ENCODE measurements at places on chromosomes 5 and 9.

DNA sequence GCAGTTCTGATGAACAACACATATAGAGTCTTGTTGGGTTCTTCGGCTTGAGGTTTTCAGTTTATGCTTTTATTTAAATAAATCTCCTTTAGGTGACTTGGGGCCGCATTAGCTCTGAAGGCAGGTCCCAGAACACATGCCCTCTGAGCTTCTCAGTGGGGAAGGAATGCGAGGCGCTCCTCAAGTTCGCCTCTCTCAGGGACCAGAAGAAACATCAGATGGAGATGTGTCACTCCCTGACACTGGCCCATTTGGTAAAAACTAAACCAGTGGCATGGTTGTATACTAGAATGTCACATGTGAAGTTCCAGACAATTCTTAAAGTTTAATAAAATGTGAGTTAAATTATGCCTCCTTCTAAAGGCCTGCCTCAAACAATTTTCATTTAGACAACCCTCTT, 1.9 kb downstream of the MACROH2A1 start:
- DNase-seq, result no peak

DNA sequence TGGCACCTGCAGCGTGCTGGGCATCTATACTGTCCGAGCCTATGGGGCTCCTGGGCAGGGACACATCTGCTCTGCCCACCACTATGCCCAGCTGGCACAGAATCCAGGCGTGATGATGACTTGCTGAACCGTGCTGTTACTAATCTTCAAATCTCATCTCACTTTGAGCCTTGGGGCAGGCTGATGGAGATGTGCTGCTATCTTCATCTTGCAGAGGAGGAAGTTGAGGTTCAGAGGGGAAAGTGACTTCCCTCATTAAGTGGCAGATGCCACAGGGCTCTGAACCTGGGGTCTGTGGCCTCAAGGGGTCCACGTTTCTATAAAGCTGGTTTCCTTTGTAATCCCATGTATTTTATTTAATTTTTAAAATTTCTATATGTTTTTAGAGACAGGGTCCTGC, 4.7 kb downstream of the SLC2A6 start:
- no peak for DNase-seq

- DNase-seq, result no peak
These were observed 787.4 kb upstream of the RGMB start for GRCh38 chr5:97986069-97986468.

DNA sequence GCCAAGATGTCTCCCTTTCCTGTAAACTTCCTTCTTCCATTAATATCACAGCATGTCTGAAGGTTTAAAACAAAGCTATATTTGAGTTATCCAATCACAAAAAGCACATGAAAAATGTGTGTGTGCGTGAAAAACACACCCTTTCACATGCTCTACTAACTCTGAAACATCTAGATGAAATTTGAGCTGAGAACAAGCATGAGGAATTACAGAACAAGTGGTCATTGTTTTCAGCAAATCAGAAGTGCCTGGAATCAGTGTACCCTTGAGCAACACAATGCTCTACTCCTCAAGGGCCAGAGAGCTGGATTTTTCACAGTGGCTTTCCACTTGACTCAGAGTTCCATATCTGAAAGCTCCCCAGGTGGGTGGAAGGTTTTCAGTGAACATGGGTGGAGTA, 255.9 kb downstream of the PSAT1 start:
- no peak for DNase-seq

- no peak for DNase-seq
These were observed 89.7 kb downstream of the PPP2R2B start for GRCh38 chr5:146788898-146789297.

DNA sequence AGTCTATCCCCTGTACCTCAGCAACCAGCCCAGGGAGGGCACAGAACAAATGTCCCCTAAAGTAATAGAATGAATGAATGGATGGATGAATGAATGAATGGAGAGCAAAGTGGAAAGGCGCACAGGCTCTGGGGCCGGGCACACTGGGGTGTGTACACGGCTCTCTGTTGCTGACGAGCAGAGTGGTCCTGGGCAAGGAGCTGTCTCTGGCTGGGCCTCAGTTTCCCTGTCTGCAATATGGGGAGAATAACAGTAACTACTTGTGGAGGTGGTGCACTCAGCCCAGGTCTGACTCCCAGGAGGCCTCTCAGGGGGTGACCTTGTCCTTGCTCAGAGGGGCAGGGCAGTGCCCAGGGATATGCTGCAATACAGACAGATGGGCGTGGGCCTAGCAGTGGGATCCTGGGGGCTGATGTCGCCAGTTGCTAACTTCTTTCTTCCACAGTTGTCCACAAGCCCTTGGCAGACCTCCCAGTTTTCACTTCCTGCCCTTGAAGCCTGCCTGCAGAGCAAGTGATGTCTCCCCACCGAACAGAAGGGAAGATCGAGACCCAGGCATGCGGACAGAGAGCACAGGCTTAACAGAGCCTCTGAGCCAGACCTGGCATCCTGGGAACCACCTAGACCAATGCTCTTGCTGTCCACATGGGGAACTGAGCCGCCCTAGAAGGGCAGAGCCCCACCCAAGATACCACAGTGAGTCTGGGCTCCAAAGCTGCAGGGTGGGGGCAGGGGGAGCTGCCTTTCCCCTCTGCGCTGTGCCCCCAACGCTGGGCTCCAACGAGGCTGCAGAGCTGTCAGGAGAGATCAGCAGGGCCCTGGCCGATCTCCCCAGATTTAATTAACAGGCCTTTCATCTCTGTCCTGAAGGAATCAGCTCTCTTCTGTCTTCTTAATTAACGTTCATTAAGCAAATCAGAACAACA, 13.6 kb upstream of the LAMC3 start:
- peak; percentile 20 for DNase-seq

GRCh38 chr5:145976431-145977155, 40.2 kb downstream of the SH3RF2 start:
- no peak for DNase-seq

- no peak for DNase-seq
These were observed 76.2 kb upstream of the SPIN1 start for GRCh38 chr9:88312045-88312444.

GRCh38 chr9:16026886-16027285, 474.0 kb downstream of the CCDC171 start:
- no peak for DNase-seq

DNA sequence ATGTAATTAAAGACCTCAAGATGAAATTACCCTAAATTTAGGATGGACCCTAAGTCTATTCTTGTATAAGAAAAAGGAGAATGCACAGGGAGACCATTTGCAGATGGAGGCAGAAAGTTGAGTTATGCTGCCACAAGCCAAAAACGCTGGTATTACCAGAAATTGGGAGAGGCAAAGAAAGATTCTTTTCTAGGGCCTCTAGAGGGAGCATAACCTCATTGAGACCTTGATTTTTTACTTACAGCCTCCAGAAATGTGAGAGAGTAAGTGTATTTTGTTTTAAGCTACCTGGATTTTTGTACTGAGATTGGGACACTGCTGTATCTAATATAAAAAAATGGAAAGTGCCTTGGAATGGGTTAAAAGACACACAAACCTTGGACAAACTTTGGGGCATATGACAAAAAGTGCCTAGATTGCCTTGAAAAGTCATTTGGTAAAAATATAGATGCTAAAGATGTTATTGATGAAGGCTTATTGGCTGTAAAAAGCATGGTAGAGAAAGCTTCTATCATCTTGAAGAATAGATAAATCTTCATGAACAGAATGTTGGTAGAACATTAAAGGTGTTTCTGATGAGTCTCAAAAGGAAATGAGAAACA, 174.7 kb upstream of the PRDM9 start:
- DNase-seq, result no peak

GRCh38 chr9:82513242-82513751, 524.7 kb downstream of the SPATA31D1 start:
- DNase-seq, result no peak

DNA sequence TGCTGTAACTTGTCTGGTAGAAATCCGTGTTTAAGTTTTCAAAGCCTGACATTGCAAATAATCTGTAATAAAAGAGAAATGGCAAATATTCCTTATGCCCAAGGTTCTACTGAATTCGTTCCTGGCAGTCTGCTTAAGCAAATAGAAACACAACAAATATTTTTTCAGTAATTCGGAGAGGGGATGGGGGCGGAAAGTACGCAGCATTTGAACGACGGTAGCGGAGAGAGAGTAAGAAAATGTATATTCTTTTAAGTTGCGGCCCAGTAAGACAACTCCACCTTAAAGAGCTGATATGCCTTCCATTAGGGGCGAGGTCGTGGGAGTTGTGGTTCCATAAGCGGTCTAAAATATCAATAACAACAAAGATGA, 569 bp downstream of the YIPF5 start:
- DNase-seq, result no peak

- DNase-seq, result no peak
These were observed 21.1 kb downstream of the RGMB start for GRCh38 chr5:98794414-98795080.

- DNase-seq, result no peak
These were observed 127.6 kb upstream of the RPS23 start for GRCh38 chr5:82405618-82406204.

DNA sequence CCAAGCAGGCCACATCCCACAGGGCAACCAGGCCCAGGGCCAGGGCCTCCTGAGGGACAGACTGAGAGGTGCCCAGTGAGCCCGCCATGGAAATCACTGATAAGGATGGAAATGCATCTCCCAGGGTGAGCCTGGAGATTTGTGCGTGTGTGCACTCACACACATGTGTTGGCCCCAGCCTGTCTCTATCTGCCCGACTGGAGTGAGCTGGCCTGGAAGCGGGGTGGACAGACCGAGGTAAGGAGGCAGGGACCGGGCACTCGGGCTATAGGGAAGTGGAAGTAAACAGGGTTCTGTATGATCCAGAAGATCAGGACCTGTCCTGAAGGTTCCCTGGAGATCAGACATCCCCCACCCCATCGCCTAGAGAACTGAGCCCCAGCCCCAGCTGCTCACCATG, 17.4 kb downstream of the GFI1B start:
- no peak for DNase-seq

DNA sequence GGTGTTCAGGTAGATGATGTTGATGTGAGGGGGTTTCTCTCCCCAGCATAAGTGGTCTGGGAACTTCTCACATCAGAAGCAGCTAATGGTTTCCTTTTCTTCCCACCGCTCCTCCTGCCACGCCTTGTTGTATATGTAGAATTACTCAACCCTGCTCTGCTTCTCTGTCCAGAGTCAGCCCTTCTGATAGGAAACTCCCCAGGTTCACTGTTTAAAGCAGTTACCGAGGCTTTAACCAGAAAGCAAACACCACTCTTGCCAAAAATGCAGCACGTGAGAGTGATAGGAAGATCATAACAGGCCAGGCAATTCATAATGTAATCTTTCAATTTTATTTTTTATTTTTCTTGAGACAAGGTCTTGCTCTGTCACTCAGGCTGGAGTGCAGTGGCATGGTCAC, 10.5 kb upstream of the TMEM252 start:
- no peak for DNase-seq

- DNase-seq, result no peak
These were observed 47.7 kb downstream of the HMCN2 start for GRCh38 chr9:130313103-130313858.

GRCh38 chr9:119370816-119371215, 1.6 kb upstream of the BRINP1 start:
- DNase-seq, result peak; percentile 35

GRCh38 chr5:131947445-131947844, 2.0 kb upstream of the MEIKIN start:
- no peak for DNase-seq

DNA sequence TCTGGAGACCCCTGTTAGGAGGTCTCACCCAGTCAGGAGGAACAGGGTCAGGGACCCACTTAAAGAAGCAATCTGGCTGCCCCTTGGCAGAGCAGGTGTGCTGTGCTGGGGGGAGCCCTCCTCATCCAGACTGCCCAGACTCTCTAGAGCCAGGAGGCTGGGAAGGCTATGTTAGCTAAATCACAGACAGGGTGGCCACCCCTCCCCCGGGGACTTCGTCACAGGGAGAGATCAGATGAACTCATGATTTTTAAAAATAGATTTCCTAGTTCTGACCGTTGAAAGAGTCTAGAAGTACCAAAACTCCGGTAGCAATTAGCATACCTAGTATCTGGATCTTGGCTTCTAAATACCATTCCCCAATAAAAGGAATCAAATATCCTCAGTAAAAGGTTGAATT, 35.0 kb upstream of the FOXB2 start:
- DNase-seq, result no peak

- no peak for DNase-seq
These were observed 20.2 kb upstream of the ALDOB start for GRCh38 chr9:101455656-101456240.

- no peak for DNase-seq
These were observed 15.3 kb upstream of the SYNPO start for GRCh38 chr5:150625164-150625535.

DNA sequence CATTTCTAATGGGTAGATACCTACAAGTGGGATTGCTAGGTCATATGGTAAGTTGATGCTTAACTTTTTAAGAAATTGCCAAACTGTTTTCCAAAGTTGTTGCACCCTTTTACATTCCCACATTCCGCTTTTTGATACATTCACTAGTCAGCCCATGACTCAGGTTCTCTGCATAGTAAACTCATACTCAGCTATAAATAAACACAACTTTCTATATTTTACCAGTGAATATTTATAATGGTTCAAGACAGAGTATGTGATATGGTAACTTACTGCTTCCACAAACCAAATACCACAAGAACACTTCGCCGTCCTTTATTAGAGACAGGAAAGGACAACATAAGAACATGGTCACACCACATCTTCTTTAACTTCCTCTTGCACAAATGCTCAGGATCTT, 54.0 kb downstream of the PLPP1 start:
- no peak for DNase-seq

- DNase-seq, result peak; percentile 32
These were observed 36.4 kb downstream of the GGTA1 start for GRCh38 chr9:121463026-121463807.

DNA sequence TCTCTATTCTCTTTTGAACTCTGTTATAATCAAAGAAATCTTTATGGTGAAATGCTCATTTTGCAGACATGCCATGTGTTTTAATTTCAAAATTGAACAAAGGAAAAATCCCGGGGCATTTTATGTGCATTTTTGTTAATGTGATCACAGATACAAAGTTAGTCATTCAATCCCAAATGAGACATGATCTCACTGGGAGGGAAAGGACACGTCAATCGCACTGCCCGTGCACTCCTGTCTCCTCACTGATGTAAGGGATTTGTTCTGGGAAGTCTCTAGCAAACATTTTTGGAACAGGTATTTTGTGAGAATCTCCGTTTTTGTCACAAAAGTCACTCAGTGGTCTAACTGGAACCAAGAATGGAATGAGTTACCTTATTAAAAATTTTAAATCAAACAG, 97.9 kb upstream of the RANBP6 start:
- DNase-seq, result no peak

DNA sequence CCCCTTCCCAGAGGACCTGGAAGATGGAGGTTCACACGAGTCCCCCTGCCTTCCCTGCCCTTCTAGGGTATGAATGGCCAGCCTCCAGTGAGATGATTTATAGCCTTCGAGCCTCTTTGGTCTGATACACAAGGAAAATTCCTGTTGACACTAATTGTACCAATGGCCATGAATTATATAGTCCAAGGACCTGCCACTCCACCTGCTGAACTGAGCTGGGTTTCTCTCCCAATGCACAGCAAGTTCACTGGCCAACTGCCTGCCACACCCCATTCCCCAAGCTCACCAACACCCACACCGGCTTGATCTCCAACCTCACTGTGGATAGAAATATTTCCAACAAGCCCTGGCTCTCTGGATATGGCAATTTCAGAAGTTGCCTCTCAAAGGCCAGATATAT, 9.3 kb upstream of the ADRA1B start:
- DNase-seq, result no peak
